Prostate gland (tissue), 2 donors: ENCODE measurements at places on chromosomes 2 and 18. TPM values are rescaled to one million over a fixed set of nuclear protein-coding genes. Genes with fewer than 3 reads are reported as not detected.

GRCh38 chr18:48763719-48764100 lies 187.1 kb downstream of the SMAD7 start:
- DNase-seq: no peak

GRCh38 chr2:72378753-72379348 lies 231.2 kb upstream of the CYP26B1 start:
- no peak for DNase-seq

DNA sequence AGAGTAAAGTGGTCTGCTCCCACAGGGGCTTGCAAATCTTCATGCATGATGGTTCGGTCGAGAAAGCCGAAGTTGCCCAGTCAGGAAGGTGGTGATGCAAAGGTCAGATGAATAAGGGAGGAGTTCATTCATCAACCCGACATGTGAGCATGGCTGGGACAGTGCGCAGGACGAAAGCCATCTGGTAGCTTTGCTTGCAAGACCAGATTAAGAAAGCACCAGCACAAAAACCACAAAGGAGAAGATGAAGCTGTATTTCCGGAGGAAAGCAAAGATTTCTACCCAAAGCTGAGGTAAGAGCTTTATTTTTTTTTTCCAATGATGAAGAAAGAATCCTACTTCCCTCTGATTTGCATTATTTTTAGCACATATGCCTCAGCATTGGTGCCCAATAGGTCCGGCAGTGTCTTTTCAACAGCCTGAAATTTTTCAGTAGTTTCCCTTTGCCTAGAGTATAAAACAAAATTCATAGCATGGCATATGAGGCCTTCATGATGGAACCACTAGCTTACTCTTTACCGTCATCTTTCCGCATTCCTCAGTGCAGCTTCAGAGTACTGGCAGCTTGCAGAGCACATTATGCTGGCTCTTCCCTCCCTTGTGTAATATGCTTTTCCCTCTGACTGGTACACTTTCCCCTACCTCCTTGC lies 112.0 kb upstream of the THOC1 start:
- no peak for DNase-seq

GRCh38 chr2:57552885-57553284 lies 493.7 kb upstream of the VRK2 start:
- no peak for DNase-seq

- no peak for DNase-seq
Measured at GRCh38 chr2:15126373-15126772, 434.8 kb downstream of the NBAS start.

SIGLEC15 gene
- total RNA-seq: 0.91 TPM

LAMA3 gene
- total RNA-seq: 31.3 TPM

SCTR gene
- total RNA-seq: not detected
